ENCODE measurements at places on chromosomes 7 and 10.

DNA sequence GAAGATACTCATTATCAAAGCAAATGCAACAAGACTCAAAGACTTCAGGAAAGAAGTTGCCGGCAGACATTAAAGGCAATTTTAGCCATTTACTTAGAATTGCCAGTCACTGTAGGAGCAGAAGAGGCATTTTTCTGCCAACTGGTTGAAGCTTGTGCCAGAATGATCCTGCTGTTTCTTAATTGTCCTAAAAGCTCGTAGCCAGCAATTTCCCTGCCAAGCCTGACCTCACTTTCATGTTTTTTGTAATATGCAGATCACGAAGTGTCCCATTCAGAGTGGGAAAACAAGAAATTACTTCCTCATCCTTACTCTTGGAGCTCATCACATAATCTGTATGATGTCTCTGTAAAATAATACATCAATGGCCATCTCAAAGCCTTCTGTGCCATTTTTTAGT lies 130.9 kb upstream of the ANKRD1 start:
- DNase-seq, result no peak

GRCh38 chr7:39248692-39249090 lies 271.0 kb downstream of the POU6F2 start:
- no peak for DNase-seq

GRCh38 chr7:129799350-129799955 lies 153.3 kb downstream of the UBE2H start:
- DNase-seq, result no peak

DNA sequence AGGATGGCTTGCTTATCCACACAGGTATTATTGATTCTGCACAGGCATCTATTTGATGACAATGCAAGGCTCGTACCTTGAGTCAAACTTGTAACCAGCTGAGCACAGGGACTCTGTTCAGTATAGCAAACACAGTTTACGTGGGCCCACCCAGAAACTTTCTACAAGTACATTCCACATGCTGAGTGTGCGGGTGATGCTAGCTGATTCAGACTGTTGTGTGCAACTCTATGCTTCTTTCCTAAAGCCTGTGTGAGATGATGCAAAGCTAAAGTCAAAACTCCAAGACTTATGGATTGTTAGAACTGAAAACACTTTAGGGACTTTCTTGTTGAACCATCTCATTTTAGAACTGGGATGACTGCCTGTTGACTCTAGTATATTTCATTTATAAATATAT lies 21.5 kb upstream of the CALD1 start:
- DNase-seq, result no peak

DNA sequence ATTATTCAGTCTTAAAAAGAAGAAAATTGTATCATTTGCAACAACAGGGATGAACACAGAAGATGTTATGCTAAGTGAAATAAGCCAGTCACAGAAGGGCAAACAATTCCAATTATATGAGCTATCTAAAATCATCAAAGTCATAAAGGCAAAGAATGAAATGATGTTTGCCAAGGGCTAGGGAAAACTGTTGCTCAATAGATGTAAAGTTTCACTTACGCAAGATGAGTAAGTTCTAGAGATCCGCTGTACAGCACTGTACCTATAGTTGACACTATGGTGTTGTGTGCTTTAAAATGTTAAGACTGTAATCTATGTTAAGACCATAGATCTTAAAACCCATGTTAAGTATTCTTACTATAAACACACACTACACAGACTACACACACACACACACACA lies 904.6 kb upstream of the LRRN3 start:
- no peak for DNase-seq

DNA sequence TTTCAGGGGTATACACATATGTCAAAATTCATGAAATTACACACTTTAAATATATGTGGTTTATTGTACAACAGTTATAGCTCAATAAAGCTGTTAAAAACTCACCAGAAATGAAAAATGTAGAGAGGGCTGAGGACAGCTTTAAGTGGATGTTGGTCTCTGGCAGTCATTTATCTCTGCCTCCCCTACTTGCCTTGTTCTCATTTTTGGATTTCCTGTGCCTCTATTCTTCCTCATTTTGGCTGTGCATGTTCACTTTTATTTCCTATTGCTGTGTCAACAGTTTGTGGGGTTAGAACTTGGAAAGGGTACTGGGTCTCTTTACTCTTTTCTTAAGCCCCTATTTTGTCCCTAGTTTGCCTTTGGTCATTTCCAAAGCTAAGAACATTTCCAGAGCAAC lies 18.6 kb upstream of the MEST start:
- DNase-seq, result no peak

- DNase-seq, result no peak
These were observed 23.6 kb downstream of the NOBOX start for GRCh38 chr7:144379776-144380384.

DNA sequence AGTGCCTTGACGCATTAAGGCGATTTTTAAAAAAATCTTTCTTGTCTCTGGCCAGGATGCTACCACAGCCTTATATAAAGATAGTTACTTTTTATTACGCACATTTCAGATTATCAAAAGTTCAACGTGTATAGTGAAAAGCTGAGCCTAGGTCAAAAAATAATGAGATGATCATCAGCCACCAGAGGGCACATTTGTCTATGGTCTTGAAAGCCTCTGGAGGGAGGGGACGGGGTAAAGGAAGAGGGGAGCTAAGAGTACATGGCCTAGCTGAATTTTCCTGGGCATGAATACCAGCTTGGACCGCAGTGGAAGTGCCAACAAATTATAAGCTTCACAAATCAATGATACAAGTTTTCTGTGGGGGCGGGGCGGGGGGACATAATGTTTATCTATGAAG lies 285.9 kb upstream of the SMIM30 start:
- DNase-seq, result no peak

- no peak for DNase-seq
These were observed 8.4 kb upstream of the CDK14 start for GRCh38 chr7:90587766-90588165.
